ENCODE measurements at places on chromosomes 5 and 9. TPM values are rescaled to one million over a fixed set of nuclear protein-coding genes. Genes with fewer than 3 reads are reported as not detected.
A peak's percentile ranks its signal among the peaks of the same experiment; 100 is the strongest.

- no peak for DNase-seq
- peaks cover 3% of the 10 kb centered on the region for H3K27me3 ChIP-seq
- H3K4me1 ChIP-seq = no peaks in the 10 kb centered on the region
- H3K27ac ChIP-seq = no peak overlapping the region
- H3K4me3 ChIP-seq = no peak overlapping the region
Observed at GRCh38 chr5:31396611-31397295, 135.1 kb downstream of the DROSHA start.

DNA sequence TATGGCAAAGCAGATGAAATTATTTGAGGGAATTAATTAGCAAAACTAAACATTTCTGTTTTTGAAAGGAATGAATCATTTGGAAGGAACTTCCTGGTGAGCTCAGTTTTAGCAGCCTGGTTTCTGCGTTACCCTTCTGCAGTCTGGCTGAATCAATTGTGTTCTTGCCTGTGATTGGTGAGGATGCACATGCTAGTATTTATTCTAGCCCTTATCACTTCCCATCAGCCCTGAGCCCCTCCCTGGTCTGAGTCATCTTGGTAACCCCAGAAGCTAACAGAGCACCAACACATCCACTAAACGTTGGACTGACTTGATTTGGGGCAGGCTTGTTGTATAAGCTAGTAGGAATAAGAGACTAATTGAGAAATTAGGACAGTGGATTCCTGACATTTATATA lies 6.6 kb downstream of the TJP2 start:
- peaks cover 15% of the 10 kb centered on the region for H3K4me1 ChIP-seq
- no peaks in the 10 kb centered on the region for H3K27me3 ChIP-seq
- no peak overlapping the region for H3K27ac ChIP-seq
- H3K4me3 ChIP-seq = no peak overlapping the region
- no peaks in the 10 kb centered on the region for H3K36me3 ChIP-seq
- DNase-seq = no peak

KIF27 gene
- 4.2 TPM for total RNA-seq

OR2K2 gene
- total RNA-seq = not detected

MARCHF11 gene
- 1.5 TPM for total RNA-seq

DNA sequence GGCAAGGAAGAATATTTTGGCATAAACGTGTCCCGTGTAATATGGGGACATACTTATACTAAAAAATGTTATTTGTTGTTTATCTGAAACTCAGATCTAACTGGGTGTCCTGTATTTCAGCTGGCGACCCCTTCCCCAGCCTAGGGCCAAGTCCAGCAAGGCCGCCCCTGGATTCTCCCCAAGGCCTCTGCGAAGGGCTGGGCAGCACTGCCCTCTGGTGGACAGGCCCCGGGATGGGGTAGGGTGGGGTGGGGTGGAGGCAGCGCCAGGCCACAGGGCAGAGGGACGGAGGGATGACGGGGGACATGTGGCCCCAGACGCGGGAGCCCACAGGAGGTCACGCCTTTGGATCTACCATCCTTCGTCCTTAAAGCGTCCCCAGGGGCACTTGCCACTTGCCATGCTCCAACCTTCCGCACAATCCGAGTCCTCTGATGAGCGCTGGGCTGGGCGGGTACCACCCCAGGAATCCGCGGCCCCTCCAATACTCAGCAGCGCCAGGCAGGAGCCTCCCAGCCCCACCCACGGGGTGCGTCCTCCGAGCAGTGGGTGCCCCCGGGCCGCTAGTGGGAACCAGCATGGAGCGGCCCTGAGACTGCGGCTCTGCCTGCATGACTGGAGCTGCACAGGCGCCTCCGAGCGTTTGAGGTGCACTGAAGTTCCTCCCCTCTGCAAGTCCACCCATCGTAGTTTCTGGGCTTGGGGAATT lies 7.1 kb upstream of the AGPAT2 start:
- peaks cover 15% of the 10 kb centered on the region for H3K4me1 ChIP-seq
- no peak overlapping the region for H3K4me3 ChIP-seq

DNA sequence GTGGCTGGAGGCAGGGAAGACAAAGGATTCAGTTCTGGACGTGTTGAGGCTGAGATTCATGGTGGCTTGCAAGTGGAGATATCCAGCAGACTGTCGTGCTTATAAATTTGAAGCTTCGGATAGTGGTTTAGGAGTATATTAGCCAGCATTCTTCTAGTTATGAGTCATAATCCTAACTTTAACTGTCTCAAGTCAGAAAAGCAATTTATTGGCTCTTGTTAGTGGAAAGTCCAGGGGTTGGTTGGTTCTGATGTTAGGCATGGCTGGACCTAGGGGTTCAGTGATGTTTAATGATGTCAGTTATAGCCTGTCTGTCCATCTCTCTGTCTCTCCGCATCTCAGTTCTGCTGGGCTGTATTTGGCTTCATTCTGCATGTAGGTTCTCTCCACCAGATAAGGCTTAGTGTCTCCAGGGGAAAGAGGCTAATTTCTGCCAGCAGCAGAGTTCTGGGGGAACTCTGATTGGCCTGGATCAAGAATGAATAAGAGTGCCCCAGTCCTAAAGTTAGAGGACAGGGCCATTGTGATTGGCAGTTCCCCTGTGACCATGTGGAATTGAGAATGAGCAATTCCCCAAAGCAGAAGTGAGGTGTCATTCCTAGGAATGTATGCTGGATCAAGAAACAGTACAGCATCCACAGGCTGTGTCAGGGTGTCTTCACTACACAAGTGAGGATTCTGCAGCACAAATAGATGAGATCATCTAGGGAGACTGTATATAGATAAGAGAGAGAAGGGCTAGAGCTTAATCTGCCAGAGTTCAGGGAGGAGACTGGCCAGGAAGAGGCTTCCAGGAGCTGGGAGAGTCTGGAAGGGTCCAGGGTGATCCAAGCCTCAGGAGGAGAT lies 72.9 kb upstream of the SHB start:
- H3K36me3 ChIP-seq = no peaks in the 10 kb centered on the region
- no peak overlapping the region for H3K27ac ChIP-seq
- H3K27me3 ChIP-seq = peaks cover 7% of the 10 kb centered on the region
- no peak for DNase-seq
- no peak overlapping the region for H3K4me3 ChIP-seq

IGIP gene
- 0.98 TPM for total RNA-seq

DNA sequence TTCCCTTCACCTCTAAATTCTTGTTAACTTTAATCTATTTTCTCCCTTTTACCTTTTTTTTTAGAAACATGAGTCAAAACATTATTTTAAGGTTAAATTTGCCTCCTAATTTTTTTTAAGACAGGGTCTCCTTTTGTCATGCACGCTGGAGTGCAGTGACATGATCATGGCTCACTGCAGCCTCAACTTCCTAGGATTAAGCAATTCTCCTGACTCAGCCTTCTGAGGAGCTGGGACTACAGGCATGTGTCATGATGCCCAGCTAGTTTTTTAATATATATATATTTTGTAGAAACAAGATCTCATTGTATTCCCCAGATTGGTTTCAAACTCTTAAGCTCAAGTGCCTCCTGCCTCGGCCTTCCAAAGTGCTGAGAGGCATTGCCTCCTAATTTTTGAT lies 424.7 kb upstream of the FAM174A start:
- H3K4me3 ChIP-seq = no peak overlapping the region
- H3K27me3 ChIP-seq = peaks cover 1% of the 10 kb centered on the region
- no peak for DNase-seq
- H3K4me1 ChIP-seq = no peaks in the 10 kb centered on the region
- peaks cover 7% of the 10 kb centered on the region for H3K36me3 ChIP-seq

NR4A3 gene
- 4.1 TPM for total RNA-seq

DNA sequence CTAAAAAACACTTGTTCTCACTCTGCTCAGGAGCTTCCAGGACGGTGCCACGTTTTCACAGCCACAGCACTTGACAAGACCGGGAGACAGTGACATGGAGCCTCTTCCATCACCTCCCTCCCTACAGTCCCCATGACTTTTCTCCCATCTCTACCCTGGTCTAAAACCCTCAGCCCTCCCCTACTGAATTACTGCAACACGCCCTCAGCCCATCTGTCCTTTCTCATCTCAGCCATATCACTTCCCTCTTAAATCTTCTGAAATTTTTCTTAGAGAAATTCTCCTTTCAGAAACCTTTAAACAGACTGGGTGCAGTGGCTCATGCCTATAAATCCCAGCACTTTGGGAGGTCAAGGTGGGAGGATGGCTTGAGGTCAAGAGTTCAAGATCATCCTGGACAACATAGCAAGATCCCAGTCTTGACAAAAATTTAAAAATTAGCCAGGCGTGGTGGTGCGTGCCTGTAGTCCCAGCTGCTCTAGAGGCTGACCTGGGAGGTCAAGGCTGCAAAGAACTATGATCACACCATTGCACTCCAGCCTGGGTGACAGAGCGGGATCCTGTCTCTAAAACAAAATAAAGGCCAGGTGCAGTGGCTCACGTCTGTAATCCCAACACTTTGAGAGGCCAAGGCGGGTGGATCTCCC lies 125.8 kb downstream of the MYO10 start:
- peaks cover 6% of the 10 kb centered on the region for H3K27me3 ChIP-seq
- no peaks in the 10 kb centered on the region for H3K36me3 ChIP-seq
- H3K27ac ChIP-seq = peak overlapping the region; percentile 20
- H3K4me1 ChIP-seq = peaks cover 29% of the 10 kb centered on the region
- H3K4me3 ChIP-seq = peak overlapping the region; percentile 0
- no peak for DNase-seq

SOHLH1 gene
- not detected for total RNA-seq

All from glutamatergic neuron (in vitro differentiated cells).